ENCODE measurements at places on chromosomes 2 and 18. TPM values are rescaled to one million over a fixed set of nuclear protein-coding genes. Genes with fewer than 3 reads are reported as not detected.

Gene HOXD13
- total RNA-seq = not detected

Gene DNAH7
- 0.14 TPM for total RNA-seq

Gene ANKRD29
- not detected for total RNA-seq

Gene WDR43
- 65.3 TPM for total RNA-seq

Gene SERPINB4
- not detected for total RNA-seq

- no peak for DNase-seq
Observed at GRCh38 chr2:43701111-43701510, 24.9 kb upstream of the C1GALT1C1L start.

DNA sequence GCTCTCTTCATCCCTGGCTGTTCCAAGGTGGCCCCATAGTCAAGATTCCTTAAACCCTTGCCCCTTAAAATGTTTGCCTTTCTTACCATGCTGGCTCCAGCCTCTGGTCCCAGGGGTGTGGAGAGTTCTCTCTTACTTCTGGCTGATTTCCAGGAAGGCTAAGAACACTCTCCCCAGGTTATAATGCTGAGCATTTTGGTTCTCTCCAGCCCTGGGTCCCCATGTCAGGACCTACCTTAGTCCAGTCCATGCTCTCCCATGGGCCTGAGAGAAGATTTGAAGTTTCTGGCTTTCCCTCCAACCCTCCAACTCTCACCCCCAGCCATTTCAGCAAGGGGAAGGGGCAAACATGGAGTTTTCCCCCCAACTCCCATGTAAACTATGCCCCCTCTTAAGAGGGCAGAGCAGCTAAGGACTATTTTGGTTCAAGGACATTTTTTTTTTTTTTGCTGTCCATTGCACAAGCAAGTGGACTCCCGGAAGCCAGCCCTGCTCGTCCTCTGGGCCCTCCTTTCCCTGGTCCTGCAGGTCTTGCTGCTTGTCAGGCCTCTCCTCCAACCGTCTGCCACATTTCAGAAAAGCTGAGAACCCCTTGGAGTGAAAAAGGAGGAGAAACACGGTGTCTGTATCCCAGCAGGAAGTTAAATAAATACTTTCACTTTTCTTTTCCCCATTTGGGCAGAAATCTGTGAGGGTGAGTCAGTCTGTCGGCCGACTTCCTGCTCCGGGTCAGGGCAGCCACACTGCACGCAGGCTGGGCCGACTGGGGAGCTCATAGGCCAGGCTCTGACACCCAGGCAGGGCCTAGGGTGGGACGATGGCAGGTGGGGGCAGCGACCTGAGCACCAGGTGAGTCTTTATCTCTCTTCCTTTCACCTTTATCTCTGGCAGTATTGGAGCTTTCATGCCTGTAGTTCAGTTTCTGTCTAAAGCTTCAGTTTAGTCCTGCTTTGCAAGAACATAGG is at the start of gene SP140L:
Gene SP140L, plus strand, starts transcription at position 741 of the 965 bp plus-strand sequence. Its CDS starts 77 bp downstream, at position 818.
- peak; percentile 90 for DNase-seq

GRCh38 chr2:64168201-64168600 is 24.0 kb upstream of the PELI1 start:
- no peak for DNase-seq

GRCh38 chr2:182726473-182726872 is 10.4 kb downstream of the DNAJC10 start:
- DNase-seq = no peak

- DNase-seq = no peak
Observed at GRCh38 chr18:58492891-58493469, 135.9 kb downstream of the ALPK2 start.

GRCh38 chr2:127408004-127408806 is 10.0 kb upstream of the PROC start:
- DNase-seq = peak; percentile 85
